ENCODE measurements at places on chromosomes 2 and 18.

GRCh38 chr18:27954226-27954625 lies 222.7 kb downstream of the CDH2 start:
- no peak for ATAC-seq

DNA sequence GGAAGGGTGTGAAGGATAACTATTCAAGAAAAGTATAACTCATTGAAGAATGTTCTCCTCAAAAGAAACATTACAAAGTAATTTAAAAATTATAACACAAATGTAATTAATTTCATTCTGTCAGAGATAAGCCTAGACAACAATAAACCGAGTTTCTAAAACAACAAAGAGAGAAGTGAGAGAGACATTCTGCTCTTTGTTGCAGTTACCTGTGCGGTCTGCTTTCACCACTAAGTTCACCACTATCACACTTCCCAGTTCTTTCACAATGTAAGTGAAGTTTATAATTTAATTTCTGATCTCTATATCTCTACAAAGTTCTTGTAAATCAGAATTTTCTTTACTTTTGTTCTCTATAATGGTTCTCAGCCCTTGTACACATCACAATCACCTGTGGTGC lies 76.3 kb upstream of the FRZB start:
- ATAC-seq = no peak

- ATAC-seq = no peak
Measured at GRCh38 chr18:55549474-55550104, 38.4 kb downstream of the TCF4 start.

GRCh38 chr2:235544689-235544969 lies 50.8 kb downstream of the AGAP1 start:
- no peak for ATAC-seq

DNA sequence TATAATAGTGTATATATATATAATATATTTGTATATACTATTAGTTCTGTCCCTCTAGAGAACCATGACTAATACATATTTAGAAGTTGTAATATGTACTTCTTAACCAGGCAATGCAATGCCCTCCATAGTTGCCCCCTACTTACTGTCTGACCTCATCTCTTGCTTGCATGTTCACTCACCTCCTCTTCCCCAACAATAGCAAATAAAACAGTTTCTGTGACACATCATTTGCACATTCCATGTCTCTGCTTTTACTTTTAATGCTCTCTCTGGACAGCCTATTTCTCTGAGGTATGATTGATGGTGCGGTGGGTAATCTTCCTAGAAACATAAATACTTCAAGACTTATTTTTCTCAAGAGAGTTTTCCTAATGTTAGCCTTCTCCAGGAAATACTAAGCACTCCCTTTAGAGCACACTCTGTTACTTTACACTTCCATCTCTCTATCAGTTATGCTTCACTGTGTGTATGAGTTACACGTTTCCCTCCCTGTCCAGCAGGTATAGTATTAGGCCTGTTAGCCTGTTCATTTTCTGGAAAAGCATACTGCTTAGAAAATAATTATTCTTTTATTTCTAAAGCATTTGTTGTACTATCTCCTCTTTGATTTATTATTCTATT lies 295.6 kb upstream of the LRATD1 start:
- ATAC-seq = no peak

- peak; percentile 95 for ATAC-seq
Measured at GRCh38 chr2:88016086-88016959, at the start of gene RNU2-63P. RNU2-63P (minus strand) TSS chr2:88016547.

DNA sequence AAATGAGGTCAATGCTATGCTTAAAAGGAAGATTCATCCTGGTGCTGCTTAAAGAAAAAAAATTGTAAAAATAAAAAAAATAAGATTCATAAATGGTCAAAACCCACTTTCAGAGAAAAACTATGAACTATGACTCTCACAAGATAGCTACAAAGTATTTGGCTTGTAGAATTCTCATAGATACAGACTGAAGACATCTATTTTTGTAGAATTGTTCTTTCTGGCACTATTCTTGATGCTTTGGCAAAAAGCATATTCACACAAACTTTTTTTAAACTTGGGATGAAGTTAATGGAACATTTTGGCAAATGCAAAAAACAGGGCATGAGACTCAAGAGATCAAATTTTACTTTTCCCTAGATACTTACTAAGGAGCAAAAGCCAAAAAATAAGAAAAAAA lies 12.5 kb upstream of the ANKRD29 start:
- ATAC-seq = no peak

DNA sequence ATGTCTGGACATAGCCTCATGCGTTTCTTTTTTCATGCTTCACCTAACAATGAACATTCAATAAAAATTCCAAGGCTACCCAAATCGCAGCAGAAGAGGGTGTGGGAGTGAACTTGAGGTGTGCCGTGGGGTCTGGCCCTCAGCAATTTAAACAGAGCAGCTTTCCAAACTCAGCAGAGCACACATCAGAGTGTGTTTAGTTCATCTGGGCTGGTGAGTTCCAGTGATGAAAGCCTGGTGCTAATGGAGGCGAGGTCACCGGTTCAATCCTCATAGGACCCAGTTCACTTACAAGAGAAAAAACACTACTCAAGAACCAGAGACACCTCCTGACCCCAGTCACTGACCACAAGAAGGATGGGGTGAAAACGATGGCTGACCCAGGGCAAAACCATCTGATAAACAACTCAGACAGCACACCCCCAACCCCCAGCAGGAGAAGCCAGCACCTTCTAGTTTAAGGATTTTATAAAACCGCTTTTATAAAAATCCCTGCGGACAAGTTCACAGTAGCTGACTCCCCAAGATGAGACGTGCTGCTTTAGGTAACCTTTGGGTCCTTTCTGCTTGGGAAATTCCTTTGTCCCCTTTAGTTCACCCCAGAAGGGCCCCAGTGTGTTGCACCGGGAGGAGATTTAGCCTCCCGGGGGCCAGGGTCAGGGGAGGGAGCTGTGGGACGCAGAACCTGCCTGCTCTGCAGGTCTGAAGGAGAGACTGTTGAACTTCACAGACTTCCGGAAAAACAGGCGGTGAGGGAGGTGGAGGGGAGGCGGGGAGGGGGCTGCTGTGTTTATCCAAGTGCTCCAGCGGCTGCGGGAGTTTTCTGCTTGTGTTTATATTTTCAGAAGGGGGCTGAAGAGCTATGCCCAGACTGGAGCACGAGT lies 152.7 kb upstream of the SOX11 start:
- no peak for ATAC-seq

GRCh38 chr2:48870503-48870902 lies 115.0 kb upstream of the LHCGR start:
- ATAC-seq = no peak

- no peak for ATAC-seq
Measured at GRCh38 chr2:215831296-215831913, 181.9 kb downstream of the MREG start.

DNA sequence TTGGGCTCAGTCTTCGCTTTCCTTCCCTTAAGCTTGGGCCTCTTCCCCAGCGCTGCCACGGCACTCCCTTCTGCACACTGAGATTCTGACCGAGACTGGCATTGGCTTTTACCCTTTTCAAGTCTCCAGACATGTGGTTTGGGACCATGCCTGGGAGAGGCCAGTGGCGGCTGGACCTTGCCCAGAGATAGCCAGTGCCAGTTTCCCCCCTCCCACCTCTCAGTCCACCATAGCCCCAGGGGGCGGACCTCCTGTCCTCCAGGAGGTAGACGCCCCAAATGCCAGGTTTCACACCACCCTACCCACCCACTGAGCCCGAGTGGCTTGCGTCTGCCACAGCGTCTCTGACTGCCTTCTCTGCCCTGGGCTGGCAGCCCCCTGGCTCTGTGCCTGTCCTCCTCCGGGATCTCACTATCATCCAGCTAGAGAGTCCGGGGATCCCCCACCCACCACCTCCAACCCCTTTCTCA lies 47.7 kb downstream of the INPP5D start:
- no peak for ATAC-seq

DNA sequence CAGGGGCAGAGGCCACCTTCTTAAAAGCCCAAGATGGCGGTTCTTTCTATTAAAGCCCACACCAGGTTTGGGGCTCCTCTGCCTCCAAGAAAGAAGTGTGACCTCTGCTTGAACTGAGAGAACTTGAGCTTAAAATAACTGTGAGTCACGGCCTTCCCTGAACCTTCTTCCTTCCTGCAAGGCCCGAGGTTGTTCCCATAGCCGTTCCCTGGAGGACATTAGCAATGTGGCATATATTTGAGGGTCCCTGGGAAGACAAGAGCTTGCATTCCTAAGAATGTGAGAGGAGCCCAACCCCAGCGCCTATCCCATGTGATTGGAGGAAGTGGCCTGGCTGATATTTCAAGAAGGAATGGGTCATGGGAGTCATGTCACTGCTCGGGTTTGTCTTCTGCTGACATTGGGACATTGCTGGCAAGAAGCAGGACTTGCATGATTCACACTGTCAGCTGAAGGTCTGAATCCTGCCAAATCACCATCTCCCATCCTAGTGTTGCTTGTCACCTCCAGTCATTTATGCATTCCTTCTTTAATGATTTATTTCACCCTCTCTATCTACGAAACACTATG lies 168.1 kb downstream of the TRIB2 start:
- peak; percentile 73 for ATAC-seq

- no peak for ATAC-seq
Measured at GRCh38 chr2:127275789-127276188, 18.2 kb downstream of the ERCC3 start.

DNA sequence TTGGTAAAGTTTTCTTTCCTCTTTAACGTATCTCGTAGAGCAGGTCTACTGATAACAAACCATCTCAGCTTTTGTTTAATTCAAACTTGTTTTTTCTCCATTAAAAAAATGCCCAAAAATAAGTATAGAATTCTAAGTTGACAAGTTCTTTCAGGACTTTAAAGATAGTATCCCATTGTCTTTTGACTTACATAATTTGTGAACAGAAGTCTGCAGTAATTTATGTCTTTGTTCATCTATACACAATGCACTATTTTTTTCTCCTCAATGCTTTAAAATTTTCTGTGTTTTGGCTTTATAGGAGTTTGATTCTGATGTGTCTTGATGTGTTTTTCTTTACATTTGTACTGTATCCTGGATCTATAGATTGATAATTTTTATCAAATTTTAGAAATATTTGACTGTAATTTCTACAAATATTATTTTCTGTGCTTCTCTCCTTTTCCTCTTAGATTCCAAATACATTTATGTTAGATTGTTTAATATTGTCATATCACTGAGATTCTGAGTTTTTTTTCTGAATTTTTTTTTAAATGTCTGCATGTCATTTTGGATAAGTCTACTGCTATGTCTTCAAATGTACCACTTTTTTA lies 143.3 kb downstream of the FTCDNL1 start:
- ATAC-seq = no peak
